AG08395 (cell line): ENCODE measurements at places on chromosomes 13 and 19.

GRCh38 chr19:50368649-50369570 is 3.5 kb upstream of the NAPSA start:
- peak; percentile 96 for DNase-seq

GRCh38 chr19:19406878-19407632 is 1.6 kb downstream of the GATAD2A start:
- DNase-seq, result peak; percentile 30

DNA sequence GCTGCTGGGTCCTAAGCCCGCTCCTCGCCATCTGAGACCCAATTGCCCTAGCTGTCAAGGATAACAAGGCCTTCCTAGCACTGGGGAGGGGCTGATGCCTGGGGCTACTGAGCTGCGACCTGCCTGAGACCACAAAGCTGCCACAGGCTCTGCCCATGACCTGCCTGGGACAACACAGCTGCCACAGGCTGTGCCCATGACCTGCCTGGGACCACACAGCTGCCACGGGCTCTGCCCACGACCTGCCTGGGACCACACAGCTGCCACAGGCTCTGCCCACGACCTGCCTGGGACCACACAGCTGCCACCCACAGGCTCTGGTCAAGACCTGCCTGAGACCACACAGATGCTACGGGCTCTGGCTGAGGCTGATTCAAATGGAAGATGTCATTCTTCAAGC is 54.8 kb downstream of the EPS15L1 start:
- no peak for DNase-seq

GRCh38 chr13:94583926-94584325 is 12.0 kb downstream of the TGDS start:
- DNase-seq, result no peak

DNA sequence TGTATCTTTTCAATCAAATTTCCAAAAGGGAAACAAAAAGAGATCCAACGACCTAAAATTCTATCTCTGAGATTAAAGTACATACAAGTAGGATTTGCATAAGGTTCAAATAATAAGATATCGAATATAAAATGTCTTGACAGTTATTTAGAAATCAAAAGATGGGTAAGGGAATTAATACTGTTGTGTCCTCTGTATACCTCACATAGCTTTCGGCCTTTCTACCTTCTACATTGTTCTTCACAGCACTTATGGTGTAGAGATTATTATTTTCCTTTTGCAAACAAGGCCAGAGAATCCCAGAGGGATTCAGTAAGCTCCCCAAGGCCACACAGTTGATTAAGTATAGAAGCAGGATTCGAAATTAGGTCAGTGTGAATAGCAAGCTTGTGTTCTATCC is 403.6 kb downstream of the SPRY2 start:
- no peak for DNase-seq

- no peak for DNase-seq
These were observed 606.0 kb downstream of the EFNB2 start for GRCh38 chr13:105929505-105929904.

- no peak for DNase-seq
These were observed 673.7 kb upstream of the MIR17HG start for GRCh38 chr13:90673746-90674145.

DNA sequence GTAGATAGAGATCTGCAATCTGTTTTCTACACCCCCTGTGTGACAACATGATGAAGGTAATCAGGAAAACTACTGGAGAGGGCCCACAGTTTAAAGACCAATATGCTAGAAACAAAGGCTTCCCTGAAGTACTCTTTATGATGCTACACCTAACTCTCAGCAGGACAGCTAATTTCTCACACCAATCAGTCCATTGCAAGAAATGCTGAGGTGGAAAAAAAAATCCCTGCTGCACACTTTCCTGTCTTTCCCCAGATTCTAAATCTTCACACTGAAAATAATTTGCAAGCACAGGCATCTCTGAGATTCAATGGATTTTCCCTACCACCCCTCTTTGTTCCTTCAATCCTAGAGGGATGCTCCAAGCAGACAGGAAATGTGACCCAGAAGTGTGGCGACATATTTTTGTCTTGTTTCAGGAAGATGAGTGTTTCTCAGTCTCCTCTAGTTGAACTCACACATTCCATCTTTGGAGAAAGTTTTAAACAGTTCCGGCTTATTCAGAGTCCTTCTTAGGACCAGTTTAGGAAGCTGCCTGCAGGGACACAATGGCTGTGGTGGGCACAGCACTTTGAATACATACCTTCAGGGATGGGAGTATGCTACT is 671.6 kb downstream of the DIAPH3 start:
- no peak for DNase-seq

- no peak for DNase-seq
These were observed 699 bp downstream of the RCBTB2 start for GRCh38 chr13:48532256-48532505.

DNA sequence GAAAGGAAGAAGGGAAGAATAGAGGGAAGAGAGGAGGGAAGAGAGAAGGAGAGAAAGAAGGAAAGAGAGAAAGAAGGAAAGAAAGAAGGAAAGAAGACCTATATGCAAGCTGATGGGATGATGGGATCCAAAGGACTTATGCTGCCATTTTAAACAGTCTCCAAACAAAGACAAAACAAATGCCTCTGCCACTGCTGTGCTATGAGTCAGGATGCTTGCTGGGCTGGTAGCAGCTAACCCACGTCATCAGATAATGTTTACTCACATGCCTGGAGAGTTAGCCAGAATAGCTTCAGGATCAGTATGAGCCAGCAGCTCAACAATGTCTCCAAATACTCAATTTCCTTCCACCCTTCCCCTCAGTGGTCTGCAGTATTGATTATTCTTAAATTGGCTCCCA is 12.0 kb upstream of the ZNF274 start:
- peak; percentile 18 for DNase-seq

DNA sequence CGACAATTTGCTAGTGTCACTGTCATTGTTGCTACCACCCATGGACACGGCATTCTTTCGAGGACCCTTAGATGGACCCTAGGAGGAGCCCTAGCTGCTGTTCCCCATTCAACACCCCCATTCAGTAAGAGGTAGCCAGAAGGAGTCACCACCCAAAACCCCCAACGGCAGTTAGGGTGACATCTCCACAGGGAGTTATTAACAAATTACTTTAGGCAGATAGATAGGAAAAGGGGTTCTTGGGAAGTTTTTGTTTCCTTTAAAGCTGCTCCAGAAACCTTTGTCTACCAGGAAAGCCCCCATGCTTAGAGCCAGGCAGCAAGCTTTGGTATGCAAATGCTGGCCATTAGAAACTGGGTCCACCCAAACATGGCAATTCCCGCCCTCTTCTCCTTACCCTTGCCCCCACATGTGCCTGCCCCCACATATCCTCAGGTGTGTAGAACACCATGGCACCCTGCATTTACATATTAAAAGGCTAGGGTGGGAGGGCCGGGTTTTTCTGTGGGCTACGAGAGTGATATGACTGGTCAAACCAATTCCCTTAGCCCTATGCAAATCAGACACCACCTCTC is 190.9 kb downstream of the SLITRK6 start:
- DNase-seq, result no peak

GRCh38 chr19:53961523-53962356 is 997 bp upstream of the CACNG8 start:
- DNase-seq, result no peak

DNA sequence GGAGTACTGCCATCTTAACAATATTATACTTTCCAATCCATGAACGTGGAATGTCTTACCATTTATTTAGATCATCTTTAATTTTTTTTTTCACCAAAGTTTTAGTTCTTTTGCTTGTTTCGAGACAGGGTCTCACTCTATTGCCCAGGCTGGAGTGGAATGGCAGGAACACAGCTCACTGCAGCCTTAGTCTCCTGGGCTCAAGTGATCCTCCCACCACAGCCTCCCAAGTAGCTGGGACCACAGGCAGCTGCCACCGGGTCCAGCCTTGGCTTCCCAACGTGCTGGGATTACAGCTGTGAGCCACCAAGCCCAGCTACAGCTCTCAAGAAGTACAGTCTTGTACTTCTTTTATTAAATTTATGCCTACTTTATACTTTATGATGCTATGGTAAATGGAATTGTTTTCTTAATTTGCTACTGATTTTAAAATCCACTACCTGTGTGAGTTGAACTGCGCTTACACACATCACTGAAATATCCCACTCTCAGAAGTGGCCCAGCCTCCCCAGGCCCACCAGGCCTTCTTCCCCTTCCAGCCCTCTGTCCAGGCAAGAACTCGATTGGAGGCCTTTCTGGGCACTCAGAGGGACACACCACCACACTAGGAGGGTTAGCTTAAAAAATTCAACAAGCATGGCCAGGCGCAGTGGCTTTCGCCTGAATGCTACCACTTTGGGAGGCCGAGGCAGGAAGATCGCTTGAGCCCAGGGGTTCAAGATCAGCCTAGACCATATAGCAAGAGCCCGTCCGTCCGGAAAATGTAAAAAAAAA is 1.0 kb upstream of the PGLS start:
- no peak for DNase-seq

GRCh38 chr13:39550931-39551330 is 52.1 kb downstream of the LHFPL6 start:
- DNase-seq, result no peak

- no peak for DNase-seq
These were observed at the start of gene PCDH8 for GRCh38 chr13:52848455-52849195. Gene PCDH8 (minus strand): TSS chr13:52848640. CDS start chr13:52848436, 204 bp downstream.

- no peak for DNase-seq
These were observed 81.6 kb downstream of the DACH1 start for GRCh38 chr13:71785361-71785760.

GRCh38 chr13:73338389-73338788 is 279.6 kb downstream of the KLF5 start:
- DNase-seq, result no peak

GRCh38 chr19:18119717-18120105 is 22.1 kb downstream of the MAST3 start:
- DNase-seq, result no peak

GRCh38 chr13:40102854-40103253 is 447.4 kb downstream of the COG6 start:
- no peak for DNase-seq

DNA sequence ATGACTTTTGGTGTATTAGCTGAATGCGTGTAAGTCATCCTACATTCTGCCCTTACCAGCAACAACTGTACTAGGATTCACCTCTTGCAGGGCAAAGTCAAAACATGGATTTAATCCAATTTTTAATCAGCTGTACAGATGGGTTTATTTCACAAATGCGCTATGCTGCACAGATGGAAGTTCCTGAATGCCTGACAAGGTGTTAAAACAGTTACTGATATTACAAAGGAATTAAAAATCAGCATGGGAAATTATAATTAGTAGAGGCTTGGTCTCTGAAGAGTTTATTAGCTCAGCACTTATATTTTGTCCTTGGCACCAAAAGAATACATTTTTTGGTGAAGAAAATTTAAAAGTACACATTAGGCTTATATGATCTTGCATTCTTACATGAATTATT is 448.9 kb downstream of the PCDH9 start:
- DNase-seq, result no peak

- no peak for DNase-seq
These were observed 56.5 kb downstream of the CDK8 start for GRCh38 chr13:26310470-26310869.

DNA sequence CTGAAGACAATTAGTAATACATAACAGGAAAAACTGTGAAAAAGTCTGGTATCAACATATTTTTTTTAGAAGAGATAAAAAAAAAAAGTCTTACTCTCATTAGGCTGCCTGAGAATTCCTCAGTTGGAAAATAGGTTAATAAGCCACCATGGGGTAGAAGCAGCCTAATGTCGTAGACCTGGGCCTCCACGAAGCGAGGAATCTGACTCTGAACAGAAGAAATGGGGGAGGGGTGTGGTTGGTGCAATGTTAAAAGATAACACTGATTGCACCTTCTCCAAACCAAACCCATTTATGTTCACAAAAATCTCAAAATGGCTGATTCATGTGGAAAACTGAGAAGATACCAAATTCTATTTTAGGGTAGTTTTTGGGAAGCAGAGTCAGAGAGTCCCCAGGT is 62.4 kb downstream of the MPHOSPH8 start:
- no peak for DNase-seq

DNA sequence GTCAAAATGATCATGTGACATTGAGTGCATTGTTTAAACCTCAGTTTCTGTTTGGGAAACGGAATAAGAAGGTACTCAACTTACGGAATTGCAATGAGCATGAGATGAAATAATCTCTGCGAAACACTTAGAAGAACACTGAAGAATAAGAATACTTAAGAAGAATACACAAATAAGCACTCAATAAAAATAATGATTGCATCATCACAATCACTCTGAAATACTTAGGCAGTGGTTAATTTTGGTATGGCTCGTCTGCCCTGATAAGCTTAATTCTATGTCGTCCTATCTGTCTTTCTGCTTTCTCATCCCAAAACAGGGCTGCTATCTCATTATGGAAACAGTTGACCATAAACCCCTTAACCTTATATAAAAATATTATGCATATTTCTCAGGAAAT is 823.6 kb downstream of the DIAPH3 start:
- no peak for DNase-seq

GRCh38 chr13:95352486-95352885 is 51.2 kb upstream of the ABCC4 start:
- DNase-seq, result no peak

- no peak for DNase-seq
These were observed 33.3 kb downstream of the MCF2L start for GRCh38 chr13:113002206-113002912.

DNA sequence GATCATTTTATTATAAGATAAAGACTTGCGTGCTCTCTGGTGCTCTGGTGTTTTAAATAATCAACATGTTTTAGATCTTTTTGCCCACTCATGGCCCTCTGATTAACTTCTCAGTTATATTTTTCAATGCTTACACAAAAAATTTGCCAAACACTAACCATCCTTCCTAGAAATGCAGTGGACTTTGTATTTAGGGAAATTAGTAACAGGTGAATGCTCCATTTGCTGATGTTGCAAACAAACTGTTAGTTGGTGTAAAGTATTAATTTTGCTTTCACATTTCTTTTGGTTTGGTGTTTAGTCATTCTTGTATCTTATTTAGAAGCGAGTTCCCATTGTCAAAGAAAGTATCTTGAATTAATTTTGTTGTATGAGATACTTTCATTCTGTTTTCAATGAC is 2.7 kb downstream of the KL start:
- DNase-seq, result no peak

GRCh38 chr19:19285686-19286085 is 12.6 kb upstream of the TM6SF2 start:
- no peak for DNase-seq

- peak; percentile 36 for DNase-seq
These were observed 13.6 kb upstream of the ZNF611 start for GRCh38 chr19:52748336-52748950.

DNA sequence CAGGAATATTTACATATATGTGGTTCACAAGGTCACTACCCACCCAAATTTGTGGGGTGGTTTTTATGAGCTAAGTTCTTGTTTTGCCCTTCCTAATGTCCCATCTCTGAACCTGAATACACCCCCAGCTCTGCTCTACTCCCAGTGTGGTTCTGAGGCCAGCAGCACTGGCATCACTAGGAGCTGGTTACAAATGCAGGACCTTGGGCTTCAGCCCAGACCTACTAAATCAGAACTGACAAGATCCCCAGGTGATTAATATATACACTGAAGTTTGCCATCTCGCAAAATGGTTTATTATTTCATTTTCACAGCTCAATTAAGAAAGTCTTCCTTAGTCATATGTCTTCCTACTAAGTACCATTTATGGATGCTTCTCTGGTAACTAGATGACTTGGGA is 67.9 kb downstream of the FOXO1 start:
- DNase-seq, result no peak
